Endothelial cell (in vitro differentiated cells): ENCODE measurements at places on chromosomes 2 and 18.

DNA sequence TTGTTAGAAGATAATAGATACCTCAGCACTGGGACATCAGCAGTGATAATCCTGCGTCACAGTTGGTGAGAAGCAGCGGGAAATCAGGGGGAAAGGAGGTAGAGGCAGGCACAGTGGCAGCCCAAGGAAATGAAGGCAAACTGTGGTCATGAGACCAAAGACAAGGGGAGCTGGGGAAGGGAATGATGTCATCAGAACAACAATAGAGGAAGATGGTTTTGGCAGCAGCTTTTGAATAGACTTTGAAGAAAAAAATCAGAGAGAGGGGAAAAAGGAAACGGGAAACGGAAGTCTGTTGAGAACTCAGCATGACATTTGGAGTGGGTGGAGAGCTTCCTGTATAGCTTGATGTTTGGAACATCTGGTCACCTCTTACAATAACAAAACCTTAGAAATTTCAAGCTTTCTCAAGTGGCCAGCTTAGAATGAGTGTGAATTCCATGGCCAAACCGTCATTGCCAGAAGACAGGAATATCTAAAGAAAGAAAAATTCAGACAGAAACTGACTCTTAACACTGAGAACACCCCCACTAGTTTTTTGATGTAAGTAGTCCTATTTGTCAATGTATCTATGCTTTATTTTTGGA, 18.4 kb upstream of the YES1 start:
- DNase-seq: peak; percentile 51

- DNase-seq: peak; percentile 60
Observed at GRCh38 chr2:227406177-227407031, 18.7 kb upstream of the SCYGR1 start.

DNA sequence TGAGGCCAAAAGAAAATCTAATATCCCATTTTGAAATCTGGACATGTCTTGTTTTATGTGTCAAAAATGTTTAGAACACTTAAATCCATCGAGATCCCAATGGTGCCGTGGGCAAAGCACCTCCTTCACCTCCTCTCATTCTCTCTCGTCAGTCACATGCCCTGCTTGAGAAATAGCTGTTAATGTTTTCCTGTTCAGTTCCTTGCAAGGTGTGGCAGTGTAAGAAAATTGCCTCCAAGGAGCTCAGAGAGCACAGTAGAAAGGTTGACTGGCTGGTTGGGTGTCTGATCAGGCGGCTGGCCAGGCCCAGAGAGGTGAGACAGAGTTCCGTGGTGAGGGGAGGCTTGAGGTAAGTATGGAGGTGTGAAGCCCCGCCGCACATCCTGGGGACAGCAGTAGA, 210.2 kb downstream of the TSN start:
- no peak for DNase-seq

DNA sequence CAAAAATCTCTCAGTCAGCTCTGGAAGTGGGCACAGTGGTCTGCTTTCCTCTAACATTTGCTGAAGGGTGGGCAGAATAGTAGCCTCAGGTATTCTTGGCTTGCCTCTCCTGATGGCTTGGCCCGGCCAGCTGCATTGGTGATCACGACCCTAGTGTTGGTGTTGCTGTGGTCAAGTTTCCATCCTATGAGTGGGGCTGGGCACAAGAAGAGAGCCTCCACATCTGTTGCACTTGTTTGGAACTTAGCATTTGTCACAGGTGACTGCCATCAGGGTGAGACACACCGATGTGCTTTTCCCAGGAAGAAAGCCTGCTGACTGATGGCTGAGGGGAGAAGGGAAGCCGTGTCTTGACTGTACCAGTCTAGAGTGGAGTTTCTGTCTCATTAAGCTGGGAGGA, 33.1 kb upstream of the SNORC start:
- no peak for DNase-seq
